COR-L47 (cell line): ENCODE measurements at places on chromosomes 6 and 20.

- DNase-seq, result no peak
Observed at GRCh38 chr6:129776542-129777330, 66.8 kb upstream of the ARHGAP18 start.

GRCh38 chr6:139776041-139776440 is 401.6 kb upstream of the CITED2 start:
- DNase-seq, result no peak

GRCh38 chr6:156347246-156347645 is 429.9 kb upstream of the ARID1B start:
- no peak for DNase-seq

GRCh38 chr6:25963426-25964123 is 973 bp downstream of the TRIM38 start:
- no peak for DNase-seq

GRCh38 chr20:11714886-11715285 is 202.8 kb upstream of the BTBD3 start:
- no peak for DNase-seq

GRCh38 chr20:16740365-16741072 is 7.6 kb upstream of the OTOR start:
- no peak for DNase-seq

GRCh38 chr6:154471609-154472362 is 38.7 kb downstream of the CNKSR3 start:
- peak; percentile 46 for DNase-seq

DNA sequence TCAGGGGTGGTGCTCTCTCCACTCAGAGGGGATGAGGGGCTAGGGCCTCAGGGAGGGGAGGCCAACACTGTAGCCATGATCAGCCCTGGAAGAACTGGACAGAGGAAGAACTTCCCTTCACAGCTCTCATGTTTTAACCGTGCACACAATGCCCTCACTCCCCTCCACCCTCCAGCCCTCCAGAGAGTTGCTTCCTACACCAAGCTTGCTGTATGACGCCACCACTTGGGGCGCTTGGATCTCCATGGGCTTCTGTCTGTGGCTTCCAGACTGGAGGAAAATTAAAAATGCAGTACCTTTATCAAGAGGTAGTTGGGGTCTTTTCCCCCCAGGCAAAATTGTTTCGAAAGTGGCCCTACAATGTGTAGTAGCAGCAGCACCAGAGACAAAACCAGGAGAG is 48.4 kb downstream of the ARHGAP40 start:
- DNase-seq, result no peak

- no peak for DNase-seq
Observed at GRCh38 chr6:3455569-3456394, 1.1 kb downstream of the SLC22A23 start.

DNA sequence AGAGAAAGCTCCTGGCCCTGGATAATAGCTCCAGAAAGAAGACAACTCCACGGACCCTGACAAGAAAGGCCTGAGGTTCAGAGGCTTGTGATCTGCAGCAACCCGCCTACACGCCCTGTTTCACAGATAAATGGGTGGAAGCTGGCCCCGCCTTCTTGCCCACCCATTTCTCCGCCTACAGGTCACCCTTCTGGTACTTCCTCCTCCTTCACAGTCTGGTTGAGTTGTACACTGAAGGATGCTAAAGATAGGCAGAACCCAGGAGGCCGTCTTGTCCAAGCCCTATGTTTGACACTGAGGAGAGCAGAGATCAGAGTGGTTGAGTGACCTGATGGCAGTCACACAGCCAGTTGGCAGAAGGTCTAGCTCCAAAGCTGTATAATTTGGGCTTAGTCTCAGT is 34.2 kb upstream of the MDGA1 start:
- DNase-seq, result no peak

GRCh38 chr6:21665392-21666200 is 72.0 kb downstream of the SOX4 start:
- no peak for DNase-seq

GRCh38 chr20:25005220-25005619 is 12.7 kb upstream of the APMAP start:
- DNase-seq, result peak; percentile 85

DNA sequence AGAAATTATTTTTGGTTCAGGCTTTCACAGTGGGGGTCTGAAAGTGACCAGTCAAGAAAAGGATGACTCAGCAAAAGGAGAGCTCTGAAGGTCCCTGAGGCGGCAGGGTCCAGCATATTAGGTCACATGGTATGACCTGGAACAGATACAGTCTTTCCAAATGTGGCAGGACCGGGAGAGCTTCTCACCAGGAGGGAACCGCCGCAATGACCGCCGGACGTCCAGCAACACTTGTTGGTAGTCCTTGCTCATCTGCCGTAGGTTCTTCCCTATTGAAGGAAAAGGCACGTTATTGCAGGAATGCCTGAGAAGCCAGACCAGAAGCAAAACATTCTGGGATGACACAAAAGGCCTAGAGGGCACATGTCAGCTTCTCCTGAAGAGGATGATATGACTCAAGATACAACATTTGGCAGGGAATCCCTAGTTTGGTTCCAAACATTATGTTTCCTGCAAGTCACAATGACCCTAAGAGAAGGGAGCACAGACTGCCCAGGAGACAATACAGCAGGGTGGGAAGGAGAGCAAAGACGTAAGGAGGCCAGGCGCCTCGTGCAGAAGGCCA is 17.4 kb downstream of the TBC1D20 start:
- no peak for DNase-seq

- no peak for DNase-seq
Observed at GRCh38 chr6:3444276-3445088, 12.4 kb downstream of the SLC22A23 start.

GRCh38 chr6:7489376-7489775 is 52.1 kb upstream of the DSP start:
- DNase-seq, result peak; percentile 79

GRCh38 chr6:156280065-156280464 is 497.1 kb upstream of the ARID1B start:
- DNase-seq, result no peak

GRCh38 chr6:127423921-127424320 is 35.3 kb downstream of the KIAA0408 start:
- DNase-seq, result no peak

DNA sequence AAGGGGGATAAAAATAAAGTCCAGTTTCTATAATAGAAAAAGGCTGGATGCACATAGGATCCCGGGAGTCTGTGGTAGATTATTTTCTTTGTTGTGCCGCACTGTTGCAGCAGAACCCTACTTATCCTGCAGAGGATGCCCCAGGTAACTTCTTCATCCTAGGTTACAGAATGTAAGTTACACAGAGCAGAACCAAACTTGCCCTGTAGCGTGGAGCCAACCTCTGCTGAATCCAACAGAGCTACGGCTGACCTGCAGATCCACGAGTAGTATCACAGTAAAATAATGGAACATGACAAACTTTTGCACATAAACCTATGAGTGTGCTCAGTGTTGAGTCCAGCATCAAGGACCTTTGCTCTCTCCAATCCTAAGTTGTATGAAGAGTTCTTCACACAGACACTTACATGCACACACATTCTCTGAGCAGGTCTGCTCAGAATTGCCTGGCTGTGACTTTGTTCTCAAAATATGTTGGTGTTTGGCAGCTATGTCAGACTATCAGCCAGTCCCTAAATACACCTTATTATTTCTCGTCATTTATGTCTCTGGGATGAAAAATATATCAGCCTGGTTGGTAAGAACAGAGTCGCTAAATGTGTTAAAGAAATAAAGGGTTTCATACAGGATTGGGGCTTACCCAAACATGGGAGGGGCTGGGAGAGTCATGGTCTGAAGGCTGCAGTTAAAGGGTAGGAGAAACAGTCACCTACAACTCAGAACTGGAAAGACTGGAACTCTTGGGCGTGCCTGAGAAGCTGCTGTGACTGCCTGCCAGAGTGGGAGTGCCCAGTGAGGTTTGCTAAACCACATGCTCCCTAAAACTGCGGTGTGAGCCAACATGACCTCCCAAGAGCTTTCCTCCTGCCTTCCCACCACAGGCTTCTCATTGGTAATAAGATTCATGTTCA is 165.1 kb upstream of the SLC24A3 start:
- DNase-seq, result no peak

GRCh38 chr6:1504465-1504864 is 105.2 kb upstream of the FOXC1 start:
- no peak for DNase-seq

GRCh38 chr6:126170978-126171382 is 168.9 kb upstream of the CENPW start:
- peak; percentile 35 for DNase-seq

- DNase-seq, result no peak
Observed at GRCh38 chr6:139597087-139597763, 222.8 kb upstream of the CITED2 start.

GRCh38 chr6:44926556-44926955 is 401.6 kb upstream of the RUNX2 start:
- no peak for DNase-seq

DNA sequence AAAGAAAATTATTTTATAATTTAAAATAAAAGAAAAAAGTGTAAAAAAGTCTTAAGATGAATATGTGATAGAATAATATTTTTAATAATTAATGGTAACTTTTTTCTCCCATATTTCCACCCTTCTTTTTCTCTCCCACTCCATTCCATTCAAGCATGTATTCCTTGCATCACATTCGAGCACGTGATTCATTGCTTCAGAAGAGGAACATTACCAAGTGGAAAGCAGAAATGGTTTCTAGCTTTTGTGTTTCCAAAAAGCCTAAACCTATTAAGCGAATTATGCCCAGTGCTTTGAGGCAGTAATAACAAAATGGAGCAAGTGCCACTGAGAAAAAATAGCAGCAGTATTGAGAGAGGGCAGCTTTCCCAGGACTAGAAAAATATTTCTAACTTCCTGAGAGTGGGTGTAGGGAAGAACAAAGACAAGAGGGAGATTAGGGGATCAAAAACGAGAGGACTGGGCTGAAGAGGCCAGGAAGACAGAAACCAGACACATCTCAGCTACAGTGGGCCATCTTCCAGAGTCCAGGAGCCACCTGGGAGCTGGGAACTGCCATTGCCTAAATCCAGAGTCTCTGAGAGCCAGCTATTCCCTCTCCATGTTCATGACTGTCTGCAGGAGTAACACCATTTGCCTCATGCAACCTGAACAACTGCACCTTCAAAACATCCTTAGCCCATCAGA is 15.0 kb upstream of the AKIRIN2 start:
- DNase-seq, result no peak

GRCh38 chr6:141244366-141244765 is 888.4 kb upstream of the GJE1 start:
- no peak for DNase-seq

- no peak for DNase-seq
Observed at GRCh38 chr20:50792708-50793574, 1.9 kb upstream of the BCAS4 start.

DNA sequence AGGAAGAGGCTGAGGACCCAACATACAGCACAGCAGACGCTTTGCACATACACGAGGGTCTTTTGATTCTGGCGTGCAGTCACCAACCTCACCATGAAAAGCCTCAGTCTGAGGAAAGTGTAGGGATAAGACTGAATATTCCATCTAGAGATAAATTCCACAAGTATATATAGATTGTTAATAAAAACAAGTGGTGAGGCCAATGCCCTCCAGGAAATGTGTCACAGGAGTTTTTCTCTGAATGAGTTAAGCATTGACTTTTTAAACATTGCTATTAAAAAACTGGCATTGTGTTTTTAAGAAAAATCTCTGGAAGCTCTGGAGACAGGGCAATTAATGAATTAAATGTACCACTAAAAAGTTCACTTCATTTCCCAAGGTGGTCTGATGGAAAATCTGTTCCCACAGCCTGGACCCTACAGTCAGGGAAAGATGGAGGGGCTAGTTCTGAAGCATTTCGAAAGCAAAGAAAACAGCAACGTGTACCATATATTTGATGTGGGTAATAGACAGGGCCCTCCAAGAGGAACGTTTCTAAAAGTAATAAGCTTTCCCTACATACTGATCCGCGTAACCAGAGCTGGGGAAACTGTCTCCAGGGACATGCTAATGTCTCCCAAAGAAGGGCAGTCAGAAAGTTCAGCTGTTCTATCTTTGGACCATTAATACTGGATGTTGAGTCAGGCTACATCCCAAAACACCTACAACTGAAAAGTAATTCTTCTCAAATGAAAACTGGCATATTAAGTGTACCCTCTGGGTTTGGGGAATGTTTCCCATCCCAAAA is 301.1 kb downstream of the FOXC1 start:
- DNase-seq, result no peak

GRCh38 chr6:390914-391558 is 516 bp upstream of the IRF4 start:
- DNase-seq, result no peak

DNA sequence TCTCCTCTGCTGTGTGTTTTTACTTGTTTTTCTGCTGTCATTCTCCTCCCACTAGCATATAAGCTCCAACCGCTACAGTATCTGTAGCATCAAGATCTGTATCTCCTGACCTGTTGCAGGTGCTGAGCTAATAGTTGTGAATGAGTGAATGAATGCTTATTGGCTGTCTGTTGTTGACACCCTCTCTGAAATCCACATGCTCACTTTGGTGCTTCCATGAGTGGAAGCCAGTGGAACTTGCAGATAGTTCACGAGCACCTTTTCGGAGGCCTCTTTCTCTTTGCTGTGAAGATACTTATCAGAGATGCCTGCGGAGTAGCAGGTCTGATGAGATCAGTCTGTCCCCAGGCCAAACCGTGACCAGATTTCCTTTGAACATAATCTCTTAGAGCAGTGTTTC is 117.3 kb downstream of the EYA2 start:
- DNase-seq, result no peak

DNA sequence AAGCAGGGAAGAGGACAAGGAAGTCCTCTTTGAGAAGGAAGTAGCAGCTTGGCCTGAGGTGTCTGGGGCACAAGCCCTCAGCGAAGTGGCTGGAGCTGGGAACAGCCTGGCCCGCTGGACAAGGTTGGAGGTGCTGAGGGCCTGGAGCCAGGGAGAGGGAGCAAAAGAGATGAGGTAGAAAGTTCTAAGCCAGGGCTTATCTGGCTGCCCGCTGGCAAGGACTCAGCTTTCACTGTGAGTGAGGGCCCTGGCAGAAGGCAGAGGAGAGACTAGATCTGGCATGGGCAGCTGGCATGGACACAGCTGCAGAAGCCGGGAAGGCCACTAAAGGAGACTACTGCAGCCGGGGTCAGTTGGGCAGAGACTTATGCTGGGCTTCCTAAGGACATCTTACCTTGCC is 21.8 kb upstream of the PCMTD2 start:
- no peak for DNase-seq

DNA sequence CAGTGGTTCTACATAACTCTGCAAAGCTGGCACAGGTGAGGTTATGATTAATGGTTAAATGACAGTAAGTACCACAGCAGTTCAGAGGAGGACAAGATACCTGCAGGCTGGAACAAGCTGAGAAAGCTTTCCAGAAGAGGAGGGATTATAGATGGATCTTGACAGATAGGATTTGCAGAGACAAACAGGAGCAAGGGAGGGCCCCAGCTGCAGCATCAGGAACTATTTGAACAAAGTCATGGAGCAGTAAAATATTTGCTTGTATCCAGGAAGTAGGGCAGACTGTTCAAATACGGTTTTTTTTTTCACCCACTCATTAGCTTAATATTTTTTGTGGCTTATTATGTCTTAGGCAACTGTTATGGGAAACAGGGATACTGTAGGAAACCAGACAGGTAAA is 144.4 kb upstream of the MAN1A1 start:
- DNase-seq, result no peak

GRCh38 chr6:147712841-147713240 is 204.4 kb downstream of the SAMD5 start:
- no peak for DNase-seq

GRCh38 chr6:106748547-106749207 is 119.3 kb downstream of the QRSL1 start:
- no peak for DNase-seq

- no peak for DNase-seq
Observed at GRCh38 chr20:19495905-19496703, 262.0 kb upstream of the RIN2 start.
